ENCODE measurements at places on chromosomes 6 and 20. TPM values are rescaled to one million over a fixed set of nuclear protein-coding genes. Genes with fewer than 3 reads are reported as not detected.

The LY6G6F gene
- total RNA-seq: not detected

The SCRT2 gene
- not detected for total RNA-seq

The RAET1G gene
- 1.5 TPM for total RNA-seq

The EMILIN3 gene
- total RNA-seq: 4.9 TPM

The CEP85L gene
- 6.8 TPM for total RNA-seq

The HSPA12B gene
- total RNA-seq: 11.2 TPM

The WFDC12 gene
- not detected for total RNA-seq

Data from right atrium auricular region (tissue), 2 donors.